ENCODE measurements at places on chromosomes 16 and 17. TPM values are rescaled to one million over a fixed set of nuclear protein-coding genes. Genes with fewer than 3 reads are reported as not detected.

Gene CPHXL2
- total RNA-seq, result not detected

Gene FNDC8
- not detected for total RNA-seq

Gene ZNF267
- total RNA-seq, result 9.8 TPM

Gene BAHCC1
- total RNA-seq, result 25.2 TPM

Gene HOXB9
- total RNA-seq, result 20.3 TPM
